ENCODE measurements at places on chromosomes 12 and 14. TPM values are rescaled to one million over a fixed set of nuclear protein-coding genes. Genes with fewer than 3 reads are reported as not detected.

SAMD15 gene
- 7.1 TPM for polyA plus RNA-seq

ATP23 gene
- 11.5 TPM for polyA plus RNA-seq

ITPR2 gene
- 13.3 TPM for polyA plus RNA-seq

TARBP2 gene
- polyA plus RNA-seq, result 43.0 TPM

AQP2 gene
- polyA plus RNA-seq, result 95.1 TPM

GRCh38 chr14:34843011-34843554 is 32.1 kb downstream of the BAZ1A start:
- DNase-seq, result no peak

DNA sequence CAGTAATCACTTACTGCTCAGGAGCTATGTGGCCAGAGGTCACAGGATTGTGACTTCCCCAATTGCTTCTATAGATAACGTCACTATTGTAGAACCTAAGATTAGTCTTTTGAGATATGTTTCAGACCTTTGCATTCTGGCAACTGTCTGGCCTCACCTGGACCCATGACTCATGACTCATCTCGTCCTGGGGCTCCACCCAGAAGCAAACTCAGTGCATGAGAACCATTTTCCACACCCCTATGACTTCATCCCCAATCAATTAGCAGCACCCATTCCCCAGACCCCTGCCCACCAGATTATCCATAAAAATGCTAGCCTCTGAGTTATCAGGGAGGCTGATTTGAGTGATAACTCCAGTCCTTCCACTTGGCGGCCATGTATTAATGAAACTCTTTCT is 186.9 kb downstream of the EMP1 start:
- no peak for DNase-seq

- DNase-seq, result no peak
These were observed 5.3 kb downstream of the ASB2 start for GRCh38 chr14:93970965-93971634.

DNA sequence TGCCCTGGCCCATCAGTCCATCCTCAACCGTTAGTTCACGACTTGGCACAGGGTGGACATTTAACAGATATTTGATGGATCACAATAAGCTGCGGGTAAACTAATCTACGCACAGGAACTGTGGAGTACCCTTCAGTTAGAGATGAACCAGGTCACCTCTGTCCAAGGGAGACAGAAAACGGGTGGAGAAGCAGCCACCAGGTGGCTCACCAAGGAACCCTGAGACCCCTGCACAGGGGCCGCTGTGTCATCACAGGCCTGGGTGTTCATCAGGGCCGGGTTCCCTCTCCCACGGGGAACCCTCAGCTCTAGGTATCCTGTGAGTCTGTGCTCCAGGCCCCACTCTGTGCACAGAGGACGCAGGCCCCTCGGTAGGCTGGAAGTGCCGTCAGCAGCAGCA is 122.2 kb downstream of the PIWIL1 start:
- DNase-seq, result no peak

- no peak for DNase-seq
These were observed 37.3 kb downstream of the PPTC7 start for GRCh38 chr12:110545812-110546211.

- no peak for DNase-seq
These were observed 3.5 kb downstream of the CLEC9A start for GRCh38 chr12:10033783-10034545.

GRCh38 chr14:71328183-71328582 is 420.9 kb downstream of the PCNX1 start:
- no peak for DNase-seq

GRCh38 chr14:74472601-74473000 is 20.5 kb downstream of the NPC2 start:
- no peak for DNase-seq

All from right renal pelvis (tissue), 4 donors.